ACHN (cell line): ENCODE measurements at places on chromosomes 5 and 9.

GRCh38 chr5:156906807-156907206 is 56.2 kb downstream of the TIMD4 start:
- DNase-seq, result no peak

GRCh38 chr5:11311731-11312130 is 550.7 kb upstream of the DAP start:
- DNase-seq, result no peak

DNA sequence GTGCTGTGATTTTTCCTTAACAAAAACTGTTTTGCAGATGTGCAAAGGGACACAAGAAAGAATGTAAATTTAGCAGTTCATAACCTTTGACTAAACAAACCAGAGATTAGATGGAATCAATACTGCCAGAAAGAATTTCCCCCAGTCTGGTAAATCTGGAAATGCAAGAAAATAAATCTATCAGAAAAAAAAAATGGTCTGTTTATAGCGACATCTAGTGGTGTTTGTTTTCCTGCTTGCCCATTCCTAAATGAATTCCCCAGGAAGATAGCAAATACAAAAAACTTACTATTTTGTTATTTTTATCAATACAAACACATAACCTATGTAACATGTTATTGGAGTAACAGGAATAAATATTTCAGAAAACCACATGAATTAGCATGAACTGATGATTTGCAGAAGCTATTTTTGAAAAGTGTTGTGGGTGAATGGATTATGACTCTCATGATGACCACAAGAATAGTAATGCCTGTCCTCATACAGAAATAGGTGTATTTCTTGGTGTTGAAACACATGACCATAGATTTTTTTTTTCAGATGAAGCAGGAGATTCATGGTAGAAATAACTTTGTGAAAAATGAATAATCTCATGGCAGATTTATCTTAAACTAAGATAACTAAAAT is 1703.8 kb downstream of the MAT2B start:
- DNase-seq, result peak; percentile 33

DNA sequence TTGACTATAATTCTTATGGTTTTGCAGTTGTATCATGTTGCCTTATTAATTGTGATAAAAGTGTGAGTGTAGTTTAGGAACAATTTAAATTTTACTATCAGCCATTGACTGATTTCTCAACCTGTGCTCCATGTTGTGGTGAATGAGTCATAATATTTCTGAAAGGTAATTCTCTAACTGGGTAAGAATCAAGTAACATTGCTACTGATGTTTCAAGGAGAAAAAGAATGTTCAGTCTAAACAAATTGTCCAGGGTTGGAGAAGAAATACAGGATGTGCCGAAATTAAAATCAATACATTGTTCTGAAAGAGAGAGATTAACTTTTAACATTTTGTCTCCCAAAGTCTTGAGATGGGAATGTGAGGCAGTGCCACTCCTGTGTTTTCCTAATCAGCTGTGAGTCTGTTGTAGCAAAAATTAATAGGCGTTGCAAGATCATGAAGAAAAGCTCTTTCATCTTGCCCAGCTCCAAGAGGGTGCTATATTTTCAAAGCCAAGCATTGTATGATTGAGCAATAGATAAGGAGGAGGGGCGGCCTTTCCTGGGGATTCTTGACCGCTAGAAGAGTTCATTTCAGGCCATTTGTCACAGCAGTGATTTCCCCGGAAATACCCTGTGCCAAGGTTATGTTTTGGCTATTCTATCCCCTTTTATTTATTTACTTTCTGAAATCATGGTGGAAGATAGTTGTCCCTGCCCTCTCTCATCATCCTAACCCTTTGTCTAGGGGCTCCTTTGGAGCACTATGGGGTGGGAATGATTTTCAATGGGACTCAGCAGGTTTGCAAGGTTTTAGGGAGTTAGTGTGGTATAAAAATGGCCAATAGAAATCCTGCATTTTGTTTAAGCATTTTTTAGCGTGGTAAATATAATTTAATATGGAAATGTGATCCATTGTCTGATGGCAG is 151.6 kb downstream of the FOCAD start:
- DNase-seq, result no peak

DNA sequence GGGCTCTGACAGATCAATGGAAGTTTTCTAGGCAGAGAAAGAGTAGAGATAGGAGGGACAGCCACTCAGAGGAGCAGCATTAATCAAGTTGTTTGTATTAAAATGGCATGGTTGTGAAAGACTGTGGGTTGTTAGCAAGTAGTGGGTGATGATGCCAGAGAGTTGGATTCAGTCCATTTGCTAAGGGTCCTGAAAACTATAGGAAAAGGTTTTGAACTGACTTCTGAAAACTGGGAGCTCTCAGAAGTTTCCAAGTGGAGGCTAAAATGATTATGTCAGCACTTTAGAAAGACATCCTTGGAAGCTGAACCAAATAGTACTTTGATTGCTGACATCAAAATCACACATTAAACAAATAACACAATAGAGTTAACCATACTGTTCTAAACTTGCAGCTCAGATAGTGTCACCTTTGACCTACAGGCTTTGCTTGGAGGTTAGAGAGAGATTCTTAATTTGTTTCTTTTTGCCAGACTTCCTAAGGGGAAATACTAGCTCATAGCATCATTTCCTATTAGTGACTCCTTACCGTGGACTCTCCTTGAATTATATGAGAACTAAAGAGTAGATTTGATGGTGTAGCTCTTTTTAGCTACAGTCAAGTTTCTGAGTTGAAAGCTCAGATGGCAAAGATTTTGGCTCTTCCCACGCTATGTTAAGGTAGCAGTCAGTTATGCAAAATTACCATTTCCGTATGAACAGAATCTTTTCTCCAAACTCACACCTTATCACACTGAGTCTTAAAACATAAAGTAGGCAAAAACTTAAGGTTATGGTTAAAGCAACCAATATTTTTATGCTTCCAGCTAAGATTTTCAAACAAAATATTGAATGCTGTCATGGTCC is 277.1 kb downstream of the NR3C1 start:
- DNase-seq, result no peak

GRCh38 chr5:113488645-113489184 is 462 bp upstream of the MCC start:
- DNase-seq, result no peak

GRCh38 chr5:166270712-166271111 is 2020.7 kb upstream of the WWC1 start:
- DNase-seq, result no peak

DNA sequence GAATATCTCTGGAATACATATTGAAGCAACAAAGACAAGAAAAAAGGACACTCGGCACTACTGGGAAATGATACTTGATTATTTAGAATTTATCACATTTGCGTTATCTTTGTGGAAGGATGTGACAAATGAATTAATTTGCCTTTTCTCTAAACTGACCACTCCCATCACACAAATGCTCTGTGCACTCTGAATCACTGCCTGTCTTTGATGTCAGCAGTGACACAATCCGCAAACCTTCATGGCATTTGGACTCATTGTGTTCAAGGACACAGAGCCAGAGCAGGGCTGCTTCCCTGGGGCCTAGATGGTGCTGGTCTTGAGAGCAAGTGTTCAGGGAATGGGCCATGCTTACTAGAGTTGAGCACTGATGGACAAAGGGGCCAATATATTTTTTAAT is 4.9 kb upstream of the KIF4B start:
- DNase-seq, result no peak

DNA sequence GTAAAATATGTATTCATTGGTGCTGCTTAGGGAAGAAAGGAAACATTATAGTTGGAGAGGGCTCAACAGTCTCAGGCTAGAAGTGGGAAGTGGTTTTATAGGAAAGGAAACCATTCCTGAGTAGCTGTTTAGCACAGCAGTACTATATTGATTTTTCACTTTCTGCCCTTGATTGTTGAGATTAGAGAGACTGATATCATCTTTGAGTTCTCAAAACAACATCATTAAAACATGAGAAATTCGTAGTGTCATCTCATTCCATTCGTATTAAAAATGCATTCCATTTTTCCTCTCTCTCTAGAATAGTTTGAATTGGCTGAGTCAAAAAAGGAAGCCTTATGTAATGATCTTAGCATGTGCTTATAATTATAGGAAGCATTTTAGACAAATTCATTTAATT is 14.1 kb downstream of the POLR3G start:
- DNase-seq, result no peak

GRCh38 chr9:88737876-88738275 is 202.9 kb downstream of the NXNL2 start:
- no peak for DNase-seq

DNA sequence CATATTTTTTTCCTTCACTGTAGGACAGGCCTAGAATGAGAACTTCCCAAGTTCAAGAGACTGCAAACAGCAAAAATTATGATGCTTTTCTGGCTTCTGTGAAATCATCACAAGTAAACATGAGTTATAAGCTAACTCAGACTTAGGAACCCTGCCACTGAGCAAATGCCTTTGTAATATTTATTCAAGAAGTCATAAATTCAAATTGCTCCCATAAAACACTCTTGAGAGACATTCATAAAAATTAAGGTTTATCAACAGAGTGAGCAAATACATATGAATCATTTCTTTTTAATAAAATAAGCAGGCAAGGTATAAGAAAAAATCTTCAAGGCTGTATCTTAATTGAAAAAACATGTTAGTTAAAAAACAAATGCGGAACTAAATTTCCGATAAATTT is 124.2 kb downstream of the GNA14 start:
- DNase-seq, result no peak

- peak; percentile 33 for DNase-seq
These were observed 789 bp downstream of the SEMA6A start for GRCh38 chr5:116573702-116574366.

DNA sequence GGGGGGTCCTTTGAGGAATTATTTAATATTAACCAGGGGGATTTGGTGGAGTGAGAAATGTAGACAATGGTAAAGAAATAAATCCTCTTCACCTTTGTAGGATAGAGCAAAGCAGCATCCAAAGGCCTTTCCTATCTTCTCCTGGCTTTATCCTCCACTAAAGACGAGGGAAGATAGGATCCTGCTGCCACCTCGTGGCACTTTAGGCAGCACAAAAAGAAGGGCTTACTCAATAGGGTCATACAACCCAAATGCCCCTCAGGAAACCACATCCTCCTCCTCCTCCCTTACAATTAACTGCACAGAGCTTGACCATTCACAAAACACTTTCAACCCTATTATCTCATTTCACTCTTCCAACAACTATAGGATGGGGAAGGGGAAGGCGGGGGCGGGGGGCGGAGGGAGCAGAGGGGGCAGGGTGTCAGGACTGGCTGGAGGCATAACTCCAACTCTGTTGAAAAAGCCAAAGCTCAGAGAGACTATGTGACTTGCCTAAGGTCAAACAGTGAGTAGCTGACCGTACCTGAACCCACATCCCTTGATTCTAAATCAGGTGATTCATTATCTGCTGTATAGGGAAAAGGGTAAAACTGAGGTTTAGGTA is 45.4 kb upstream of the MYOT start:
- DNase-seq, result peak; percentile 60

- DNase-seq, result no peak
These were observed 8.9 kb upstream of the ZNF454 start for GRCh38 chr5:178931846-178932760.

- no peak for DNase-seq
These were observed 149.7 kb upstream of the RASGRF2 start for GRCh38 chr5:80810425-80810824.

DNA sequence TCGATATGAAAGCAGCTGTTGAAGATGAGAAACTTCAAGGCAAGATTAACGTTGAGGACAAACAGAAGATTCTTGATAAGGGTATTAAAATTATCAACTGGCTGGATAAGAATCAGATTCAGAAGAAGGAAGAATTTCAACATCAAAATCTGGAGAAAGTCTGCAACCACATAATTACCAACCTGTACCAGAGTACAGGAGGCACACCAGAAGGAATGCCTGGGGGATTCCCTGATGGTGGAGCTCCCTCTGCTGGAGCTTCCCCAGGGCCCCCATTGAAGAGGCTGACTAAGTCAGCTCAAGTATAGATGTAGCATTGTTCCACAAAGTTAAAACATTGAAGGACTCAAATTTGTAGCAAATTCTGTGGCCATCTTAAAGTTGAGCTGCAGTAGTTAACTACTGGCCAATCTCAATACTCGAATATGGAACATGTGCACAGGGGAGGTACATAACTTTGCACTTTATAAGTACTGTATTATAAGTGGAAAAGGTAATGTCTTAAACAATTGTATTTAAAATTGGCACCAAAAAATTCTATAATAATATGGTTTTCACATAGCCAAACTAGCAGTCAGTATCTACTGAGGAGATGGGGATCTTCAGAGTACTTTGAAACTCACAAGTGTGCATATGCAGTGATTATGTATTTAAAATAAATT is 237.5 kb downstream of the CHSY3 start:
- DNase-seq, result peak; percentile 42

DNA sequence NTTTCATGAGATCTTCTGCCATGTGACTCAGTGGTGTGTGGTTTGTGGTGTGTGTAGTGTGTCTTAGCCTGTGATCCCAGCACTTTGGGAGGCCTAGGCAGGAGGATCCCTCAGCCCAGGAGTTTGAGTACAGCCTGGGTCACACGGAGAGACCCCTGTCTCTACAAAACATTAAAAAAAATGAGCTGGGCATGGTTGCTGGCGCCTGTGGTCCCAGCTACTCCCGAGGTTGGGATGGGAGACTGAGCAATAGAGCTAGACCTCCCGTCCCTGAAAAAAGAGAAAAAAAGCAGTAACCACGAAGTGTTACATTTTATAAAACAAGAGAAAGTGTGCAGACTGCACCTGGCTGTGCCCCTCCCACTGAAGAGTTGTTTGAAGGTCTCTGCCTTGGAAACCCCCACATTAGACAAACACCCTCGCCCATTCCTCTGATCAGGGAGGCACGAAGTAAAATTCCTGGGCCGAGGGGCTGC is 21.2 kb upstream of the RNU6ATAC start:
- no peak for DNase-seq

DNA sequence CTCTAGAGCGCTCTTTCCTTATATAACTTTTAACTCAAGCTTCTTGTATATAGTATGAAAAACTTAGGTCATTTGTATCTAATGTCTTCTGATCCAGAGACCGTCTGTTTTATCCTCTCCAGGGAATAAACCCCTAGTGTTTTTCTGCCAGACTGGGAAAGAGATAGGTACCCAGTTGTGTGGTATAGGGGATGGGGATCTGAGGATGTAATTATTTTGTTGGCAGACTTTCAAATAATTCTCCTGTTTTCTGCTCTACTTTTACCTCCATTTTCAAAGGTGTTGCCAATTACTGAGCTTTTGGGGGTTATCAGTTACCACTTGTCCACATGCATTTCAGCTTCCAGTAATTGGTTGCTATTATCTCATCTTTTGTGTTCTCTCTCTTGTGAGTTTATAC is 17.9 kb downstream of the CCDC171 start:
- no peak for DNase-seq

- DNase-seq, result no peak
These were observed 85.7 kb upstream of the FBXL17 start for GRCh38 chr5:108467563-108467962.

GRCh38 chr9:120152295-120152694 is 427.7 kb downstream of the CDK5RAP2 start:
- no peak for DNase-seq

DNA sequence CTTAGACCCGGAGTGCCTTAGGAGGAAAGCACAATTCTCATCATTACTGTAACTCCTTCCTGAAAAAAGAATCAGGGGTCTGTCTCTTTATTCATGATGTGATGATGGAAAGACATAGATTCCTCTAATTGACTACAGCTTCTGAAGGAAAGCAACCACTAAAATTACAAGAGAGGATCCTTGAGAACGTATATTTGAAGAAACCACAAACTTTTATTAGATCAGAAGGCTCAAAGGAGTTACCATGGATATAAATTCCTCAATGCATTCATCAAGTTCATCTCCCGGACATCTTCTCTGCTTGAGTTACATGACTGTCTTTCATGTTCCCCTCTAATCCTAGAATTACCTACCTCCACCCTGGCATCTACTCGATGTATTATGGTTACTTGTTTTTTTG is 104.1 kb upstream of the PAPPA start:
- DNase-seq, result no peak

GRCh38 chr9:37892063-37892462 is 11.9 kb downstream of the SLC25A51 start:
- DNase-seq, result no peak
